ENCODE measurements at places on chromosomes 4 and X.

- no peak for DNase-seq
Measured at GRCh38 chr4:33772582-33772981, 2471.7 kb downstream of the ARAP2 start.

DNA sequence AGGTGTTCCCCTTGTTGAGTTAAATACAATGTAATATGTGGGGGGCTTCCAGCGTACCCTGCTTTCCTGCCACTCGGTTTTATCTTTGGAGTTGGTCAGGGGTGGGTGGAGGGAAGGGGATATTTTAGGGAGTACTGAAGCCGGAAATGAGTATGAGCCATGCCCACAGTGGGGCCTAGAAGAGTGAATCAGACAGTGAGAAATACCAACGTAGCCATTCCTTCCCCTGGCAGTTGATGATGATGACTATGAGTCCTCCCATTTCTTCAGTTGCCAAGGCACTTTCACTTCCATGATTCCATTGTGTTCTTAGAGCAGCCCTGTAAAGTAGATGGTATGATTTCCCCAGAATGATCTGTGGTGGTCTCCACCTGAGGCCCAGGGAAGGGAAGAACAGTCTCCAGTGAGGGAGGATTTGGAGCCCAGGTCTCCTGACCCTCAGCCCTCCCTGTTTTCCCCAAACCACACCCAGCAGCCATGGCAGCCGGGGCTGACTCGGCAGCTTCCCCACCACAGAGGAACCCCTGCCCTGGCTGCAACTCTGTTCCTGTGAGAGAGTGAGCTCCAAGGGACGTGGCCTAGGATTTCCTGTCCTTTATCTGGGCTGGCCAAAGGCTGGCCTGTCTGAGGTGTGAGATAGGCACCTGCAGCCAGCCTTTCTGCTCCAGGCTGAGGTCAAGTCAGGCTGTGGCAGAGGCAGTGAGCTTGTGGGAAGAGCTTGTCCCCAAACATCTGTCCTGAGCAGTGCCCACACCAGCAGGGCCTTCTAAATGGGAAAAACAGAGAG is 52.7 kb downstream of the STARD8 start:
- DNase-seq = no peak

- DNase-seq = no peak
Measured at GRCh38 chrX:9988762-9989161, 21.6 kb downstream of the CLDN34 start.

GRCh38 chrX:15856222-15856587 is 1.6 kb upstream of the AP1S2 start:
- no peak for DNase-seq

Data from iPS DF 19.7 (cell line).